ENCODE measurements at places on chromosomes 1 and 21.

DNA sequence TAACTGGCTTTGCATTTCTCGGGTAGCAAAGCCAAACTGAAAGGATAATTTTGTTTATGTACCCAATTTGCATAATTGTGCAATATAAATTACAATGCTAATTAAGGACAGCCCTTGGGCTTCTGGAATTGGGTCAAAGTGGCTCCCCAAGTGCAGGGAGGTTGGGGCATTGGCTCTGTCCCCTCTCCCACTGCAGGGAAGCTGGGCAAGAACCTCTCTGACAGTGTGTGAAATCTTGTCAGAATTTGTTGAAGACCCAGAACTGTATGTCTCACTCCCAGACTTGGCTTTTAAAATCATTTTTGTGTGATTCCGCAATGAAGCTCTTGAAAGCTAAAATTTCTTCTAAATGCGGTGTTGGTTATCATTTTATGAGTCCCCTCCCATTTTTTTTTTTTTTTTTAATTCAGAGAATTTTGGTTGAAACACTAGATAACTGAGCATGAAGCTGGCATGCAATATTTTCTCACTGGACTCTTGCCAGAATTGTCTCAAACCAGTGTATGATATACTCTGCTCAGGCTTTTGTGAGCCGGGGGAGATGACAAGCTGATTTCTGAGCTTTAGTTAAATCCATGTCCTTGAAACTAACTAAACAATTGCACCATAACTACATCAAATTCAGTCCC, 878.9 kb upstream of the CXADR start:
- DNase-seq: no peak

DNA sequence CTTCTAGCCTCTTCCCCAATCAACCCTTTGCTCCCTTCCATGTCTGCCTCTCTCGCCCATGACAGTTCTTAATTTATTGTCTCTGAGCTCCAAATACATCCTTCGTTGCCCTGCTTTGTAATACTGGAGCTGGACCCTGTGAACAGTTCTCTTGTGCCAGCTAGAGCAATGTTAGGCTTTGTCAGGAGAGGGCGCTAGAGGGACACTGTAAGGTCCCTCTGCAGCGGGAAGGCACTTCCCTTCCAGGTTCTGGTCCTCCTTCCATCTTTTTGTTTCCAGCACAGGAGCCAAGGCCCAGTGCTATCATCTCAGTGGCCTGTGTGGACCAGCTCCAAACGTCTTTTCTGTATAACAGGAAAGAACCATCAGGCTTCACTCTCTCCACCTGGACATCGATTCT, 95.9 kb downstream of the PTPRU start:
- peak; percentile 33 for DNase-seq

DNA sequence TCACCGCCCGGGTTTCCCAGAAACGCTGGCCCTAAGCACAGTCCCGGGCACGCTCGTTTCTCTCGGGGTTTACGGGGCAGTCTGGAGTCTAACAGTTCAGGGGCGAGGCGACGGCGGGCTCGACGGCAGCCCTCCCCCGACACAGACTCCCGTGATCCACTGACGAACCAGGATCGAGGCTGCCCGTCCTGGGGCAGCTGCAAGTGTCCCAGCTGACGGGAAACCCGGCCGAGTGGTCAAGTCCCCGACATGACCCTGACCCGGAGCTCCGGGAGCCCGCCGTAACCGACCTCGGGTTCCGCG, 494 bp downstream of the UBE2J2 start:
- no peak for DNase-seq

GRCh38 chr1:12342401-12343003, 112.7 kb downstream of the VPS13D start:
- DNase-seq: no peak

DNA sequence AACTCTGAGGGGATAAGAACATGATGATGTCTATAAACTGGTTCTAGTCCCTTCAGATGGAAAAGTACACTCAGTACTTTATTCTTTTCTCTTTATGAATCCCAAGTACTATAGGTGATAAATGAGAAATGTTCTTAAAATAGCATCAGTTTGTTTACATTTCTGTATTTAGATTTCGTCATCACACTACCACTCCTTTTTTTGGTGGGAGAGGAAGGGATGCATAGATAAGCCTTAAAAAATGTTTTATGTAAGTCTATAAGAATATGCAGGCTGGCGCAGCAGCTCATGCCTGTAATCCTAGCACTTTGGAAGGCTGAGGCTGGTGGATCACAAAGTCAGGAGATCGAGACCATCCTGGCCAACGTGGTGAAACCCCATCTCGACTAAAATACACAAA, 144.8 kb downstream of the USP25 start:
- no peak for DNase-seq

GRCh38 chr1:192691041-192691440, 55.1 kb downstream of the RGS13 start:
- no peak for DNase-seq

All from ACHN (cell line).